ENCODE measurements at places on chromosomes 2 and 18. TPM values are rescaled to one million over a fixed set of nuclear protein-coding genes. Genes with fewer than 3 reads are reported as not detected.

The ANKRD30BL gene
- total RNA-seq = not detected

The LYG1 gene
- total RNA-seq = not detected

The ALPI gene
- total RNA-seq = not detected

The ANO7 gene
- total RNA-seq = 0.70 TPM

The MAP3K20 gene
- total RNA-seq = 21.9 TPM

The UGP2 gene
- total RNA-seq = 168 TPM

The UGT1A10 gene
- total RNA-seq = not detected

The ST6GAL2 gene
- 1.6 TPM for total RNA-seq

The RTP5 gene
- not detected for total RNA-seq

The MCFD2 gene
- total RNA-seq = 114 TPM

Data from pericardium fibroblast (primary cell).